Eye (tissue), 1 donor: ENCODE measurements at places on chromosomes 2 and 18.

GRCh38 chr18:26317398-26317797 is 91.2 kb downstream of the TAF4B start:
- no peak for DNase-seq

GRCh38 chr2:224958462-224958857 is 83.8 kb downstream of the DOCK10 start:
- DNase-seq, result peak; percentile 63

GRCh38 chr2:119205001-119205706 is 18.5 kb upstream of the STEAP3 start:
- no peak for DNase-seq

GRCh38 chr2:236689393-236689700 is 119.7 kb downstream of the ACKR3 start:
- DNase-seq, result no peak

- DNase-seq, result peak; percentile 86
Observed at GRCh38 chr2:16507655-16508489, 157.8 kb downstream of the CYRIA start.

DNA sequence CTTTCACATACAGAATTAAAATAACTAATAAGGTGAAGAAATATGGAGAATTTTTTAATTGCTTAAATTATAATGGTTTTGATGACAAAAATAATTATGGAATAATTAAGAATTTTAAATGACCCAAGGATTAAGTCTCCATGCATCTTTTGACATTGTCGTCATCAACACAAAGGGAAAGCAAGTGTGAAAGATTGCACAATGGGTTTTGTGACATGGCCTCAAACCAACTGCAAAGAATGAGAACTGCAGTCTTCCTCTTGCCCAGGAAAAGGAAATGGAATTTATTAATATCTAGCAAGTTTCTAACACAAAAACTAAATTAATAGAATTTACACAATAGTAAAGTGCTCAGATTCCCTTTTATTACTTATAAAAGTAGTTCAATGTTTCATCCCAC is 329.1 kb upstream of the PKDCC start:
- no peak for DNase-seq

GRCh38 chr18:50507120-50507590 is 52.7 kb upstream of the MAPK4 start:
- DNase-seq, result peak; percentile 81

DNA sequence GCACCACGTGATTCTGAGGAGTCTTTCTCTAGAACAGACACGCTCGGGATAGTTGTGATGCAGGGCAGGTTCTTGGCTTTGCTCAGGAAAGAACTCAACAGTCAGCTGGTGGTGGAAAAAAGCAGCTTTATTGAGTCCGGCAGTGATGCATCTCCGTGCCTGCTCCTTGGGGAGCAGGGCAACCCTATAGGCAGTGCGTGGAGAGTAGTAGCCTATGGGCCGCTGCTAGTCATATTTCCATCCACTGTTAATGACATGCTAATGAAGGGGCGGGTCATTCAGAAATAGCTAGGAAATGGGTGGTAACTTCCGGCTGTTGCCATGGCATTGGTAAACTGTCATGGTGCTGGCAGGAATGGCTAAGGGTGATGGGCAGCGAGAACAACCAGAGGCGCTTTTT is 11.6 kb upstream of the ACKR3 start:
- no peak for DNase-seq

GRCh38 chr2:105860567-105860966 is 115.9 kb downstream of the NCK2 start:
- DNase-seq, result no peak

- no peak for DNase-seq
Observed at GRCh38 chr18:57737400-57738060, 65.6 kb downstream of the ATP8B1 start.

GRCh38 chr2:218883491-218884490 is 3.1 kb downstream of the WNT10A start:
- DNase-seq, result peak; percentile 68
